EH (cell line): ENCODE measurements at places on chromosomes 11 and 22.

- DNase-seq = no peak
These were observed 6.1 kb downstream of the MUC5B start for GRCh38 chr11:1228921-1229451.

DNA sequence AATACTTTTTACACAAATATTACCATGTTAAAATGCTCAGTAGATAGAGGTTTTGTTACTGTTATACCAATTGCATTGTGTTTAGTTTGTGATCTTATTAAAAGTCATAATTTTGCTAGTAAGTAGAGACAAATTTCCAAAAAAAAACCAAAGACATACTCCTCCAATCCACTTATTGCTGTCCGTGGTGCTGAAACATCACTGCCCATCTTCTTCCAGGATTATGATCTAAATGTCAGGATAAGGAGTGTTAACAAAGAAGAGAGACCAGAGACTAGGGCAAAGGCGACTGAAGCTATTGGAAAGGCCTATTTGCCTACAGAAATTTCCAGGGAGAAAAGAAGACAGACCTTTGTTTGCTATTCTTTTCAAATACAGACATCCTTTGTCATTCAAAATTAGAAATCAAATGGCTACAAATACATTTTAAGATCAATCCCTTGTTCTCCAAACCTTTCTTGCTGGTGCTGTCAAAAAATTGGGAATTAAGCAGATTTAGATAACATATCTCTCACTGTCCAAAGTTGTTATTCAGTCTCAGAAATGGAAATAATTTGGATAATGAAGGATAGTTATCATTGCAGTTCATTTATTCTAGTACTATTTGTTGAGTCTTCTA is 199.7 kb downstream of the C11orf91 start:
- peak; percentile 70 for DNase-seq

- peak; percentile 62 for DNase-seq
These were observed 35.6 kb downstream of the KIF18A start for GRCh38 chr11:28072321-28072720.

- DNase-seq = no peak
These were observed 19.3 kb downstream of the ZC3H12C start for GRCh38 chr11:110112457-110112856.

GRCh38 chr22:19291580-19292457 is at the start of gene CLTCL1:
CLTCL1 (minus strand) TSS chr22:19291719; CDS start chr22:19291641, 78 bp downstream.
- peak; percentile 77 for DNase-seq

DNA sequence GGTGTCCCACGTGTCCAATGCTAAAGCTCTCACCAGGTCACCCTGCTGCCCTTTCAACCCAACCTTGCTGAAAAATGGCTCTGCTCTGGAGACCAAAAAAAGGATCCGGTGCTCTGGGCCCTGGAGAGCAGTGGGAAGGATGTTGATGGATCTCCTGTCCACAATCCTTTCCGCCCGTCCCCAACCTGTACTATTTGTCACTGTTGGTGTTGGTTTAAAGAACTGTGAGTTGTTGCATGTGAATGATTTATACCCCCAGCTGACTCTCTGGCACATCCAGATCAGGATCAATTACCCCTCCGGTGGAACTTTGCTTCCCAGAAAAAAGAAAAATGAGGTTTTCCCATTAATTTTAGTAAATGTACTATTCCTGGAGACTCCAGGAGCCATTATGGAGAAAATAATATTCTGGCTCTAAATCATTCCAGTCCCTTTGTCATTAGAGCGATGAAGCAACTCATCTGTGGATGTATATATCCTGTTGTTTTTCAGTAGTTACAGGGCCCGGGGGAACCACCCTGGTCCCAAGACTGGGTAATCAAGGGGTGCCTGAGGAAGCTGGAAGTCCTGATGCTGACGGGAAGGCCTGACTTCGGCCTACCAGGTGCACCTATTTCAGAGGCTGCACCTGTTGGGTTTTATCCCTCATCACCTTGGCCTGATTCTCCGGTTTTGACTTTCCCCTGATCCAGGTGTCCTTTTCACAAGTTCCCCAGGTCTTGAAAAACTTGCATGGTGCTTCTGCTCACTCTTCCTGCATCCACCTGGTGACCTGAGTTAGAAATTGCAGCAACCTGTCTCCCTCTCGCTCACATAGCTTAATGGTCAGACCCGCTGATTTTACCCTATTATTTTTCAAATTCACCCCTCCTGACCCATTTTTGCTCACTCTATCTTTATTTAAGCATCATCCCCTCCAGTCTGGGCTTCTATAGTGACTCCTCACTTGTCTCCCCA is 209.2 kb upstream of the SEZ6L start:
- DNase-seq = no peak

GRCh38 chr11:44304091-44305025 is 5.6 kb downstream of the ALX4 start:
- DNase-seq = peak; percentile 63

DNA sequence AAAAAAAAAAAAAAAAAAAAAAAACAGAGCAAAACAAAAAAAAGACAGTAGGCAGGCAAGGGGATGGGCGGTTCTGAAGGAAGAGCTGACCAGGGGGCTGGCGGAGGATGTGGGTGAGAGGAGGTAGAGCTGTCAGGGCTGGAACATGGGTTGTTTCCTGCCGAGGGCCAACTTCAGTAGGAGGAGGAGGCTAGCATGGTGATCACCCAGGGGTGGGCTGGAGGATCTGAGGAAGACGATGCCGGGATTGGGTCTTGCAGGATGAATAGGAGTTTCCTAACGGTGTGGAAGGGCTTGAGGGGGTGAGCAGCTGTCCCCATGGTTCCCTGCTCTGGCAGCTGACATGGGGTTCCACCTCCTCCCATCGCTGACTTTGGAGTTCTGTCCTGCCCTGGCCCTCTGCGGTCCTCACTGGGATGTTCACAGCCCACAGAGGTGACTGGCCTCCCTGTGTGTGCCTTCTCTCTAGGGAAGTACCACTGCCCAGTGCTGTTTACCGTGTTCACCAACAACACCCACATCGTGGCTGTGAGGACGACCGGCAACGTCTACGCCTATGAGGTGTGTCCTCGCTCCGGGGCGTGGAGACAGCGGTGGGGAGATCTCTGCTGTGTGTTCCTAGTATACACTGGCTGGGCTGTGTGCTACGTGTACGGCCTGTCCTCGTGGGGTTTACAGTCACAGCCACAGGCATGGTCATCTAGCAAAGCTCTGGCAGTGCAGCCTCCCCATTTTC is 15.2 kb downstream of the PPIL2 start:
- DNase-seq = no peak

DNA sequence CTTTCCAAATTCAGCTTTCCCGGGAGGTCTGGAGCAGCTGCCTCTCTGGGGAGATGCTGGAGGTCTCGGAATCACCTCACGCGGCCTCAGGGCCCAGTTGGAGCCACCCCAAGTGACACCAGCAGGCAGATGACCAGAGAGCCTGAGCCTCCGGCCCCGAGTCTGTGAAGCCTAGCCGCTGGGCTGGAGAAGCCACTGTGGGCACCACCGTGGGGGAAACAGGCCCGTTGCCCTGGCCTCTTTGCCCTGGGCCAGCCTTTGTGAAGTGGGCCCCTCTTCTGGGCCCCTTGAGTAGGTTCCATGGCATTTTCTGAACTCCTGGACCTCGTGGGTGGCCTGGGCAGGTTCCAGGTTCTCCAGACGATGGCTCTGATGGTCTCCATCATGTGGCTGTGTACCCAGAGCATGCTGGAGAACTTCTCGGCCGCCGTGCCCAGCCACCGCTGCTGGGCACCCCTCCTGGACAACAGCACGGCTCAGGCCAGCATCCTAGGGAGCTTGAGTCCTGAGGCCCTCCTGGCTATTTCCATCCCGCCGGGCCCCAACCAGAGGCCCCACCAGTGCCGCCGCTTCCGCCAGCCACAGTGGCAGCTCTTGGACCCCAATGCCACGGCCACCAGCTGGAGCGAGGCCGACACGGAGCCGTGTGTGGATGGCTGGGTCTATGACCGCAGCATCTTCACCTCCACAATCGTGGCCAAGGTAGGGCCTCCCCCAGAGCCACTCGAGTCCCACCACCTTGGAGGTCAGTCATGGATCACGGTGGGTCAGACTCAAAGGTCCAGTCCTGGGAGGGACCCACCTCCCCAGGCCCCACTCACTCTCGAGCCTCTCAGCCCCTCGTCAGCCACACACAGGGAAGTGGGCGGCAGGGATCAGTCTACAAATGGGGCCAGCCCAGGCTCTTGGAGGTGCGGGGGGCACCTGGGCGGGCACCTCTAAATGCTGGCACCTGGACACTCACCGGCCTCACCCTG is 525 bp downstream of the SLC22A12 start:
- DNase-seq = no peak

GRCh38 chr11:64284962-64285884 is at the start of gene GPR137:
GPR137 (plus strand) TSS chr11:64285848; CDS start chr11:64286525, 677 bp downstream.
- DNase-seq = peak; percentile 76

DNA sequence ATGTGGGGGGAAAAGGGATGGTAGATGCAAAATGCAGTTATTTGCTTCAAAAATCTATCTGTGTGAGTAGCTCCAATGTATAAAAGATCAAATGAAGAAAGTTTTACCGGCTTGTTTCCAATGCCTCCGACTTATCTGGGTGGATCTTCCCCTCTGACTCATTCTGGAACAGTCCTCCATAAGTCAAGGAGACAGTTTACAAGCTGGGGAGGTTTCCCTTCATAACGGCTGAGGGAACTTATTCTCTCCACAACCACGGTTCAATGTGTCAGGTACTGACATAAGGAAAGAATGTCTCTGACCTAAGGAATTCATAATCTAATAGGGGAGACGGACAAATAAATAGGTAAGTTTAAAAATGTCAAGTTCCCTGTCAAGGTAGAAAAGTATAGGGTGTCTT is 49.7 kb upstream of the BIRC3 start:
- peak; percentile 84 for DNase-seq

GRCh38 chr11:111059726-111060125 is 185.8 kb upstream of the POU2AF2 start:
- peak; percentile 57 for DNase-seq

DNA sequence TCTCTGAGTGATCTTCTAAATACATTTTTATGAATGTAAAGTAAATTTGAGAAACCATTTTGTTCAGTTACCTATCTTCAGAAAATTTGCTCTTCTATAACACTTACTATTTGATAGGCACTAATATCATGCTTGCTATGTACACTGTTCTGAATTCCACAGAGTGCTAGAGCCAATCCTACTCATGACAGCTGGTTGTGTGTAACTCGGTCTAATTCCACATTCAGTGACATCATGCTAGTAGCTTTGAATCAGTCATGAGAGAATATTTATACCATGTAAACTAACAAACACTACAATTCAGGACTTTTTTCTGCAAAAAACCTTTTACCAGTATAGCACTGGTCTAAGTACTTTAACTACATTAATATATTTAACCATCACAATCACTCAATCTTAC is 902.9 kb downstream of the DLG2 start:
- no peak for DNase-seq

GRCh38 chr22:41411021-41411851 is 29.5 kb downstream of the TEF start:
- no peak for DNase-seq

DNA sequence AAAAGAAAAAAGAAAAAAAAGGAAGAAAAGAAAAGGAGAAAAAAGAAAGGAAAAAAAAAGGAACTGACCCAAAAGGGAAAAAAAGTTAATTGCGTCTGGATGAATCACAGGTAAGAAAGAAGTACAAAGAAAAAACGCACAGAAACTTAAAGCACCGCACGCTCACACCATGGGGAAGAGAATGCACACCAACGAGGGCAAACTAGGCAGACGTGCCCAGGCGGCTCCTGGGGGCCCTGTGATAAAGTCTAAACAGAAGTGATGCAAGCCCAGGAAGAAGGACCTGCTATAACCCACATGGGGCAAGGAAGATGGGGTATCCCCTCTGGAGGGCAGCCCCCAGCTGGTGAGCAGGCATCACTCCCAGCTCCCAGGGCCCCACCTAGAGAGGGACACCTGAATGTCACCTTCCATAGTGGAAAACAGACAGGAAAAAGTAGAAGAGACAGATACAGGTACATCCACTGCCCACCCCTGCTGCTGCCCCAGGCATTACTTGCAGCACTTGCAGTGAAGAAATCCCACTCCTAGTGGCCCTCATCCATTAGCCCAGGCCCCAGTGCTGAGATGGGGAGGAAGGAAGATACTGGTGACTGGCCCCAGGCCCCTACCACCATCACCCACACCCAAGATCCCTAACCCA is 28.9 kb downstream of the NAP1L4 start:
- DNase-seq = no peak

DNA sequence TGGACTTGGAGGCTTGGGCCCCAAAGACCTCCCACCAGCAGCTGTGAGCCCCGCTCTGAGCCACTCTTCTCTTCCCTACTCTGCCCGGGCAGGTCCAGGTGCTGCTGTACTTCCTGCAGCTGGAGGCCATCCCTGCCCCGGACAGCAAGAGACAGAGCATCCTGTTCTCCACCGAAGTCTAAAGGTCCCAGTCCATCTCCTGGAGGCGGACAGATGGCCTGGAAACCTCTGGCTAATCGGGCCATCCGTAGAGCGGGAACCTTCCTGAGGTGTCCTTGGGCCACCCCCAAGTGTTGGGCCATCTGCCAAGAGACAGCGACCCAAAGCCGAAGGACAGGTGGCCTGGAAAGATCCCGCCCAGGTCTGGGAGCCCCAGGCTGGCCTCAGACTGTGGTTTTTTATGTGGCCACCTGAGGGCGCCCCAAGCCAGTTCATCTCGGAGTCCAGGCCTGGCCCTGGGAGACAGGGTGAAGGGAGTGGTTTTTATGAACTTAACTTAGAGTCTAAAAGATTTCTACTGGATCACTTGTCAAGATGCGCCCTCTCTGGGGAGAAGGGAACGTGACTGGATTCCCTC is 135.1 kb downstream of the BCR start:
- DNase-seq = peak; percentile 85

- no peak for DNase-seq
These were observed 60.7 kb downstream of the LRRC32 start for GRCh38 chr11:76609736-76610370.

DNA sequence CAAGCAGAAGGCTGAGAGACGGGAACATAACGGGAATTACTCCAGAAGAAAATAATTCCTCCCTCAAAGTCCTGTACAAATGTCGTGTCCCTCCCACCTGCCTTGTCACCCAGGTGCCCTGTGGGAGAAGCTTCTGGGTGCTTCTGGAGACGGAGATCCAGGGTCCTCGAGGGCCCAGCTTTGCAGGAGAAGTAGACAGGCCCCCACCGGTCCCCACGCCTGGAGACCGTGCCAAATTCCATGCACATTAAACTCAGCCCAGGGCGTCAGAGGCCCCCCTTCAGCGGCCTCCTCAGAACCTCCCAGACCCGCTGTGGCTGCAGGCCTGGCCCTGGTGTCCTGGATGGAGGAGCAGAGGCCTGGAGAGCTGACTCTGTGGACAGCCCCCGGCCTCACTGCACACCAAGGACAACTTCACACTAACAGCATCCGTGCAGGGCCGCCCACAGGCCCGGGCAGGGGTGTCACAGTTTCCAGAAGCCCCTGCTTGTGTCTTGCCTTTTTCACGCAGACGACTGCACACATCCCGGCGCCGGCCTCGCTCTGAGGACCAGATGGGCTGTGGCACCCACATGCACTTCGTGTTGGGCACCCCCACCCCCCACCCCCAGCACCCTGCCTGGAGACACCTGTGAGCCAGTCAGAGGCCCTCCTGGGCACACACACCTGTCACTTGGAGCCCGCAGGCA is 734.3 kb downstream of the BRD1 start:
- no peak for DNase-seq

DNA sequence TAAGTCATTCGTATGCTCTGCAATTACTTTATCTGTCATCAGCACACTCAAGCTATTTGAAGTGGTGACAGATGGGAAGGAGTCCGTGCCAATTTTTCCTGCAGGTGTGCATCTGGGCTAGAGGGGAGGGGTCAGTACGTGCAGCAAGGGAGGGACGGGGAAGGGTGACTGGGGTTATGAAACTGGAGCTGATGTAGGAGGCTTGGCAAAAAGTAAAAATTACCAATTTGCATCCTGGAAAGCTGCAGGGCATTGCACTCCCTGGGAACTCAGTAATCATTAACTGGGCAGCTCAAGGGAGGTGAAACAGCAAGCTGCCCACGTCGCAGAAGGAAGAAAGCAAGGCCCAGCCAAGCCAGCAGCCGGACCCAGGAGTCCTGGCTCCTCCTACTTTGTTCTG is 87.1 kb upstream of the TMEM45B start:
- no peak for DNase-seq
